ENCODE measurements at places on chromosomes 11 and 22.

DNA sequence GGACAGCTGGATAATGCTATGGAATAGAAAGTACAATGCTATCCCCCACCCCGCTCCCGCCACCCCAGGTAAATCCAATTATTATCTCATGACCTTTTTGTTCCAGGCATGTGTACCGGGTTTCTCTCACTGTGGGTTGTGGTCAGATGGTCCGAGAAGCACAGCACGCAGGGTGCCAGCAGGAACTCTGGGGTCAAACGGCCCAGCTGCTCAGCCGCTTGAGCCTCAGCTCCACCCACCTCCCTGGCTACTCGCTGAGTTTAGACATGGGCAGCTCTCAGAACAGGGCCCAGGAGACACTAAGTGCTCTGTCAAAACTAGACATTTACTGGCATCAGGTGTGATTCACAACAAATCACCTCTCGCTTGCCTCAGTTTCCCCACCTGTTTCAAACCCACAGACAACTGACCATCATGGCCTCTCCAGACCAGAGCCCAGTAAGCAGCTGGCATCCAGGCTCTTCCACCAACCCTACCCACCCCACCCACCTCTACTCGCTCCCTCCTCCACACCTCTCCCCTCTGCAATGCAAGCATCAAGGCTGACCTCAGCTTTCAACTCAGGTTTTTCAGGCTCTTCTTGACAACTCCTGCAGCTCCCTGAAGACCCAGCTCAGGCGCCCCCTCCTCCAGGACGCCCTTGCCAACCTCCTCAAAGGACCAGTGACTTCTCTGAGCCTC, 13.0 kb upstream of the MFNG start:
- DNase-seq, result no peak

DNA sequence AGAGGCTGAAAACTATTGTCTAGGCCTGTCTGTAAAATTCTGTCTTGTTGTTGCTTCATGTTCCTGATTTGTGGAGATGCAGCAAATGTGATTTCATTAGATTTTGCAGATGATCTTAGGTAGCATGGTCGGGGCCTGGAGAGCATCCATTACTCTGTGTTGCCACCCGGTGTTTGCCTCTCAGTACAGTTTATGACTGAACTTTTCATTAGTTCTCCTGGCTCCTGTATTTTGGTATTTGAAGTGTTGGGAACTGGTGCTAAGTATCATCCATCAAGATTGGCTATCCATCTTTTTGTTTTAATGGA, 7.7 kb downstream of the YWHAH start:
- no peak for DNase-seq

GRCh38 chr11:21446939-21447590, 745.8 kb upstream of the ANO5 start:
- DNase-seq, result no peak

GRCh38 chr11:61068581-61068980, 33.7 kb upstream of the CD5 start:
- DNase-seq, result no peak

DNA sequence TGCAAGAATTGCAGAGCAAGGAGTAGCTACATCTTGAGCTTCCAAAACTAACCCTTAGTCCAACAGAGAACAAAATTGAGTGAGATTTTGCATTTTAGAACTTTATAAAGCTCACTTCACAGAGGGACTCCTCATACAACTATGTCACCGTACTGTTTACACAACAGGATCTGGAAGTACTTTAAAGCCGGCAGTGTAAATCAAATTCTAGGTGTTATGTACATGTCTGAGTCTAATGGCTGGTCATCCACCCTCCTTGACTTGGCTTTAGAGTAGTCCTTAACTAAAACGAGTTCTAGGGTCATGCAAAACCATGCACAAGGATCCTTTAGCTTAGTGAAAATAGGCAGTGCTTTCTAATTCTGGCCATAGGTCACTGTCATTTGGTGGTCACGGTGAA, 23.5 kb downstream of the IRAG1 start:
- no peak for DNase-seq

- no peak for DNase-seq
Measured at GRCh38 chr11:3984896-3985295, 109.7 kb upstream of the RRM1 start.

- no peak for DNase-seq
Measured at GRCh38 chr11:69495441-69496201, 14.2 kb downstream of the LINC01488 start.

GRCh38 chr22:35172442-35172841, 84.9 kb upstream of the HMGXB4 start:
- no peak for DNase-seq

DNA sequence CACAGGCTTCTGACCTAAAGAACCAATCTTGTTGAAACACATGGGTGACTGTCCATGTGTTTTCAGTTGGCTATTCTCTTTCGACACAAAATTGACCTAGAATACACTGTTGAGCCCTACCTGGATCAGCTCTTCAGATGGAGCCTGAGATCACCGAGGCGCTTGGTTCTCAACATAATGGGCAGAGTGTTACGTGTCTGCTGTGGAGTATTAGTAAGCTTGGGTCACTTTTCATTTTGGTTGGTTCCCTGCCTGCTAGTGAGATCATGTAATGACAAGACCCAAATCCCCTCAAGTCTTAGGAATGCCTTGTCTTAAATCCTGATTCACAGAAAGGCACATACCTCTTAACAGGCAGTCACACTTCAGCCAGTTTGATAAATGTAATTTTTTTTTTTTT, 8.7 kb downstream of the MED19 start:
- DNase-seq, result no peak

GRCh38 chr11:88040148-88040496, 135.1 kb downstream of the RAB38 start:
- DNase-seq, result no peak

GRCh38 chr11:862081-862661, 19.5 kb downstream of the TSPAN4 start:
- no peak for DNase-seq

DNA sequence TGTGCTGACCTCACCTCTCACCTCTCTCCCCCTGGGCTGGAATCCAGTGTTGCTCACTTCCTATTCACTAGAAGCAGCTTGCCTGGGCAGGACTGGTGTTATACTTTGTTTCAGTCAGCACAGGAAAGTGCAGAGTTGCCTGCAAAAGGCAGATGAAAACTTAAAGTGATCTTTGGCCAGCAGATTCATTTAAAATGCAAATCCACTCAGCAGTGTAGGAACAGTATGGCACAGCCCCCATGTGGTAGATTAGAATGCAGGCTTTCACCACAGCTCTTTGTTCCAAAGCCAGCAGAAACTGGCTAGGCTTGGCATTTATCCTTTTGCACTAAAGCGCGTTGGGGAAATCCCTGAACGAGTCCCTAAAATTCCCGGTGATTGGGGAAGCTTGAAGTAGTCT, 301.2 kb downstream of the OR4C45 start:
- DNase-seq, result no peak

DNA sequence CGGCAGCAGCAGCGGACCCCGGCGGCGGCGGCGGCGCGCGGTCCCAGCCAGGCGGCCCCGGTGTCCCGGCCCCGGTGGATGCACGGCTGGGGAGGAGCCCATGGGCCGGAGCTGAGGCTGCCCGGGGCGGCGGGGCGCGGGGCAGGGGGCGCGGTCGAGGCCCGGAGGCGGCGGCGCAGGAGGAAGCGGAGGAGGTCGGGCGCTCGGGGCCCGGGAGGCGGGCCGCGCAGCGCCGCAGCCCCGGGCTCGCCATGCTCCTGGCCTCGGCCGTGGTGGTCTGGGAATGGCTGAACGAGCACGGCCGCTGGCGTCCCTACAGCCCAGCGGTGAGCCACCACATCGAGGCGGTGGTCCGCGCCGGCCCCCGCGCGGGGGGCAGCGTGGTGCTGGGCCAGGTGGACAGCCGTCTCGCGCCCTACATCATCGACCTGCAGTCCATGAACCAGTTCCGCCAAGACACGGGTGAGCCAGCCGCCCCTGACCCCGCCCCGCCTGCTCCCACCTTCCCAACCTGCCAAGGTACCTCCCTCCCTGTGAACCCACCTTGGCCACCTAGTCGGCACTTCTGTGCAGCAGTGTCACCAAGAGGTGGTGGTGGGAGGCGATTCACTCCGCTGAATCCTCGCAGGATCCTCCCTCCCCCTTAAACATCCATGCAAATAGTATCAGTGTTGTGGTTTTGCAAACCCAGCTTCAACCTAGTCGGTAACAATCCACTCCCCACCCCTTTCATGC, 580 bp downstream of the DTX4 start:
- peak; percentile 39 for DNase-seq

- DNase-seq, result no peak
Measured at GRCh38 chr22:29704528-29705285, 15.1 kb upstream of the CABP7 start.

- DNase-seq, result no peak
Measured at GRCh38 chr22:38867124-38867455, 4.9 kb downstream of the CBX6 start.

DNA sequence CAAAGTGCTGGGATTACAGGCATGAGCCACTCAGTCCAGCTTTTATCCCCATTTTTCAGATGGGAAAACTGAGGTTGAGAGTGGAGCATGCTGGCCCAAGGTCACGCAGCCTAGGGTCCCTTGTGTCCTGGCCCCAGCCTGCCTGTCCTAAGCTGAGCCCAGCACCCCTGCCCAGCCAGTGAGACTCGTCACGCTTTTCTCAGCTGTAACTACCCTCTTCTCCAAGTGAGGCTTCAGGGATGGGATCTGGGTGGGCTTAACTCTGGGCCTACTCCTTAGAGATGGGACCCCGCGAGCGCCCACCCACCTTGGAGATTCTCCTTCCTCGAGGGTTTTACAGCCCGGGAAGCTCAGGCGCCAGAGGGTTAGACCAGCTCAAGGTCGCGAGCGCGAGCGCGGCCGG, 390 bp upstream of the TMEM151A start:
- DNase-seq, result no peak

DNA sequence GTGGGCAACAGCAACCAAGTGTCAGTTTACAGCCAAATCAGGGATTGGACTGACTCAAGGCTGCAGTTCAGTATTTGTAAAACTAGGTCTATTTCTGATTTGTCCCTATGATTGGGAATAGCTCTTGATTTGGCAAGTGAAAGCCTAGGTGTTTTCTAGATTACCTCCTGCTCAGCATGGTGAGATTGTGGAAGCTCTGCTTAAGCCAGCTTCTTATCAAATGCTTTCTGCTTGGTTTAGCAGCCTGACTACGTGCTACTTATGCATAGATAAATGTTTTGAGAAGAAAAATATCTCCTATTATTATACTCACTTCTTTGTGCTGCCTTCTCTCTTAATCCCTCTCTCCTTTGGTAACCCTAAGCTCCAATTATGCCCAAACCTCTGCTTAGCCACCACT, 86.3 kb upstream of the AMOTL1 start:
- no peak for DNase-seq

GRCh38 chr11:132658696-132659095, 873.6 kb downstream of the OPCML start:
- DNase-seq, result no peak
